Right forelimb (tissue), 1 donor: ENCODE measurements at places on chromosomes 6 and 20.

DNA sequence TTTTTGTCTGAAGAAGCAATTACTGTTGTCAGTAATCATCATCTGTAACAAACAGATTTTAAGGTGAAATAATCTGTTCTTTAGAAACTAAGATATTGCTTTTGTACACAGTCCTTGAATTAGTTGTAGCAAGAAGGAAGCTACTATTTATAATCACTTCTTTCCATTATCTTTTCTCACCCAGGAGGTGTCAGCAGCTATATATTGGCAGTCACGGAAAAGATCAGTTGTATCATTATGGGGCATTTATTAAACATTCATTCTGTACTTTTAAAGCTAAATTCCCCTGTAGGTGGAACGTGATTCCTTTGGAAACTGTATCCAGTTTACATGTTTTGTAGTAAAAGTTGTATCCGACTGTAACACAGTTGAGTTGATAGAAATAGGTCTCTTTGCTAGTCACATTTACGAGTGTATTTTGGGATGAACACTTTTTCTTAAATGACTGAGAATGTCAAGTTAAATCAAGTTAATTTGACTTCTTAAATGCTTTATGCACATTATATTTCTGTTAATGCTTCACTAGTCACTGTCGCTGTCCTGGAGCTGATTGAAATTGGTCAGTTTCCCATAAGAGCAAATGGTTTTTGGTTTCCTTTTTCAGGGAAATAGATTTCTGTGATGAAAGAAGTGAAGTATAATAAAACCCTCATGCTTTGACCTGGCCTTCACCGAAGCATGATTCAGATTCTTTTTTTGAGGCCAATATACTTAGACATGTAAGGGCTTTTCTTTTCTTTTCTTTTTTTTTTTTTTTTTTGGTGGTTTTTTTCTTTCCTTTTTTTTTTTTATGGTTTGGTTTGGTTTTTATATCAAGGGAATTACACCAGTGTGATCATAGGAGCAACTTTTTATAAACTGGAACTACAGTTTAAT, 5.1 kb downstream of the QKI start:
- DNase-seq, result no peak

DNA sequence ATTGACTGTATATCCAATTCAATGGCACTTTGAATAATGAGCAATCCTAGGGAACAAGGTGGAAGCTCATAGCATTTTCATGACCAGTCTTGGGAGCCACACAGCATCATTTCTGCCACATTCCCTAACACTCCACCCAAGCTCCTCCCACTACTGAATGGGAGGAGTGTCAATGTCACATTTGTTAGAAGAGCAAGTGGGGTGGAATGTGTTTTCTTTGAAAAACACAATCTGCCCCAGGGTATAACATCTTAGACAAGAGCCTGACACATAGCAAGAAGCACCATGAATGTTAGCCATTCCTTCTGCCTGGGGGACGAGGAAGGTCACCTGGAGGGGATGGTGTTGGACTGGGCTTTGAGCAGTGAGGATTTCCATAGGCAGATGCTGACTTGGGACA, 258.3 kb upstream of the PMEPA1 start:
- DNase-seq, result no peak

DNA sequence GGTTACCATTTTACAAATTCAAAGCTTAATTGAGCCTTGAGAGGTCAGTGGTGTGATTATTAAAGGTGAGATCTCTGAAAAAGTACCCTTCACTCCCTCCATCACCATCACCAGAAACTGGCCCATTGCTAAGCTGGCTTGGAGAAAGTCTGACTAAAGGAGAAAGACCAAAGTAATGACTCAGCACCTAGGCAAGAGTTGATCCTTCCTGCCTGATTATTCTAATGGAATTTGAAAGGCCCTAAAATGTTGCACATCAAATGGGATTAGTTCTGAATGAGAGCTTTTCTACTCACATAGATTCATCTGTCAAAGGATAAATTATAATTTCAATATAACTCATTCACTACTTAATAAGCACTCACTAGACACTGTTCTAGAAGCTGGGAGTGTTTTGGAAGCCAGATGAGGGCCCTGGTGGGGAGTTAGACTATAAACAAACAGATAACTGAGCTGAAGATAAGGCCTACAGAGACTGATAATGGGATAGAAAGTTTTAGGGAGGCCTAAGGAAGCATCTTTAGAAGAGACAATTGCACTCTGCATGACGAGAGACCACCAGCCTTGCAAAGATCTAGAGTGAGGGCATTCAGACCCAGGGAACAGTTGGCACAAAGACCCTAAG, 366.7 kb downstream of the SYNE1 start:
- no peak for DNase-seq

GRCh38 chr6:3259491-3259958, 778 bp downstream of the PSMG4 start:
- DNase-seq, result peak; percentile 61

GRCh38 chr20:23550227-23550626, 18.1 kb downstream of the CST9L start:
- DNase-seq, result no peak

DNA sequence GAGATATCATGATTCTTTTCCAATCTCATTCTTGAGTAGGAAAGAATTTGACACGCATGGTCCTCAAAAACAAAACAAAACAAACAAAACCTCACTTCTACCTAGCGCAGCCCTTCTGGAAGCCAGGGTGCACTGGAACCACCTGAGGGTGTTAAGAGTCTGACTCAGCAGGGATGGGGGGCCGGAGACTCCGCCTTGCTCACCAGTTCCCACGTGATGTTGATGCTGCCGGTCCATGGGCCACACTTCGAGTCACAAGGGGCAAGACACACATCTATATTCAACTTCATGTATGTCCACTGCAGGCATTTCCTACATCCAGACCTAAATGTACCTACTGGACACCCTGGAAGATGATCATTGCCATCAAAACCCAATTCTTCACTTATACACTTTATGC, 30.4 kb downstream of the BFSP1 start:
- DNase-seq, result no peak

- DNase-seq, result no peak
Observed at GRCh38 chr6:21263531-21264287, 329.8 kb upstream of the SOX4 start.

DNA sequence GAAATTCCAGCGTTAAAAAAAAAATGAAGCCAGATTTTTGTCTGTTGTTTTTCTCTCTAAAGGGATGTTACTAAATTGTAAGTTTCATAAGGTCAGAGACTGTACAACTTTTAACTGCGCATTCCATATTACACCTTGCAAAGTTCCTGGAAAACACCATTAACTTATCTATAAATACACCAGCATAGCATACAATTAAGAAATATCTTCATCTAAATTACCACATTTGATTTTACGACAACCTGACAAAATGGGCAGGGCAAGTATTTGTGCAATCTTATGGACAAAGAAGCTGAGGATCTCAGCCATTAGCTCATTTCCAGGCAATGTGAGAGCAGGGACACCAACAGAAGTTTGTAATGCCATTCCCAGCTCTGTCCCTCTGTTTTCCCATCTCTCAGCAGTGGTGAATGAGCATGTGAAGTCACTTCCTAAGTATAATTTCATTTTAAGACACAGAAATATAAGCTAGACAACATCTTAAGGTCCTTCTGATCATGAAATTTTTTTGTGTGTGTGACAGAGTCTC, 12.9 kb upstream of the GCM1 start:
- DNase-seq, result no peak
